ENCODE measurements at places on chromosomes 1 and 21.
A peak's percentile ranks its signal among the peaks of the same experiment; 100 is the strongest.

DNA sequence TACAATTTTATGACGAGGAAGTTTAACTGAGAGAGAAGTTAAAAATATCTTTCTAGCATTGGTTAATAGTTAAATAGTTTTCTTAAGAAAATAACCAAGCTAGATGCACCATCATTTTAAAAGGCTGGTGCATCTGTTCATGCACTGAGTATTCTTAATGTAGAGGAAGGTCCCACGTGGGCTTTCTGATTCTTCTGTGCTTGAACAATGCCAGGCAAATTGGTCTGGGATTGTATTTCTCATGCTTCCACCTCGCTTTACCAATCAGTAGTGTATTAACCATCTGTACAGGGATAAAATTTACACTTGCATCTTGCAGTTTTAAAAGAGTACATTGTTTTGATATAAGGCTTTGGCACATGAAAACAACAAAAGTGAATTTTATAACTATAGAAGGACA lies 47.4 kb upstream of the MTF2 start:
- peaks cover 10% of the 10 kb centered on the region for H3K27me3 ChIP-seq
- H3K4me3 ChIP-seq, result no peak overlapping the region
- no peak for DNase-seq
- no peak overlapping the region for H3K27ac ChIP-seq
- H3K36me3 ChIP-seq, result no peaks in the 10 kb centered on the region

DNA sequence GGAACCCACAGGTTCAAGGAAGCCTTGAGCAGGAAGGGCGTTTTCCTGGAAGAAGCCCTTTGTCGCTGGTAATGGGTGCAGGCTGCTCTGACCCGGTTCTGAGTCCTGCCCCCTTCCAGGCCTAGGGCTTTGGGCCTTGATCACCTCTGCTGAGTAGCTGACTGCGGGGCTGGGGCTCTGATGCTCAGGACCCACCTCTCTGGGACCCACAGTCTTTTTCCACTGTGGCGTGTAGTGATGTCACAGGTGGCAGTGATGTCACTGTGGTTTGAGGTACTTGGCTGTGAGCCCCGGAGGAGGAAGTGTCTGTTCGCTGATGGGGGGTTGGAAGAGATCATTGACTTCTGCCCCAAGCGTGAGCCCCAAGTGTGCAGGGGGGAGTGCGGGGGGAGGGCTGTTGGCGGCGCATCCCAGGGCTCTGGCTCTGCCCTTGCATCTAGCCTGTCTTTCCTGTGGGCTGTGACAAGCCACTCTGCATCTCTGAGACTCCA lies 6.9 kb downstream of the TNFRSF1B start:
- H3K27ac ChIP-seq, result no peak overlapping the region
- no peak overlapping the region for H3K4me3 ChIP-seq
- peaks cover 9% of the 10 kb centered on the region for H3K4me1 ChIP-seq
- DNase-seq, result no peak
- peaks cover 5% of the 10 kb centered on the region for H3K27me3 ChIP-seq
- H3K36me3 ChIP-seq, result peaks cover 2% of the 10 kb centered on the region

DNA sequence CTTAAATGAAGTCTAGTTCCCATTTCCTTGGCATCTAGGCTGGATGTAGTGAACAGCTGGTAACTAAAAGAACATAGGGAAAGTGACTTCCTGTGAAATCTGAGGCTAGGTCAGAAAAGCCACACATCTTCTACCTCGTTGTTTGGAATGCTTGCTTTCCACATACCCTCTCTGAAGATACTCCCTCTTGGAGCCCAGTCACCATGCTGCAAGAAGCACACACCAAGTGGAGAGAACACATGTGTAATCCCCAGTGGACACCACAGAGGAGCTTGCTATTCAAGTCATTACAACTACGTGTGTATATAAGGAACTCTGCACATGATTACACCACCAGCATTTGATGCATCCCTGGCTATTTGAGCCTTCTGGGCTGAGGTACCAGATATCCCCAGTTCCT lies 125.9 kb downstream of the RGS21 start:
- H3K4me3 ChIP-seq, result no peak overlapping the region
- H3K27me3 ChIP-seq, result no peaks in the 10 kb centered on the region
- H3K36me3 ChIP-seq, result no peaks in the 10 kb centered on the region
- no peak overlapping the region for H3K27ac ChIP-seq

DNA sequence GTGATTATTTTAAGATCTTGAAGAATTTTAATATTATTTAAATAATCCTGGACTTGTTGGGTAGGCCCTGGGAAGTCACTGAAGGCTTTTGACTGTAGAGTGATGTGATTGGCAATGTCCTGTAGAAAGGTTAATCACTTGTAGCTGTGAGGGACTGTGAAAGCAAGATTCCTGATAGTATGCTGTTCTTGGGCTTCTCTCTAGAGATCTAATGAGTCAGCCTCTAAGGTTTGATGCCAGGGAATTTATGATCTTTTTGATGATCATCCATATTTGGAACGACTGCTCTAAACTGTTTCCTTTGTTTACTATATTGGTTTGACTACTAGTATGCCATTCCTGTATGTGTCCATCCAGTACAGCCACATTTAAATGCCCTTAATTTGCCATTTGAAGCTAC lies 56.5 kb downstream of the CAMSAP2 start:
- peaks cover 25% of the 10 kb centered on the region for H3K4me1 ChIP-seq
- no peak for DNase-seq
- H3K4me3 ChIP-seq, result no peak overlapping the region
- H3K27me3 ChIP-seq, result no peaks in the 10 kb centered on the region
- peak overlapping the region; percentile 18 for H3K27ac ChIP-seq
- peaks cover 5% of the 10 kb centered on the region for H3K36me3 ChIP-seq

DNA sequence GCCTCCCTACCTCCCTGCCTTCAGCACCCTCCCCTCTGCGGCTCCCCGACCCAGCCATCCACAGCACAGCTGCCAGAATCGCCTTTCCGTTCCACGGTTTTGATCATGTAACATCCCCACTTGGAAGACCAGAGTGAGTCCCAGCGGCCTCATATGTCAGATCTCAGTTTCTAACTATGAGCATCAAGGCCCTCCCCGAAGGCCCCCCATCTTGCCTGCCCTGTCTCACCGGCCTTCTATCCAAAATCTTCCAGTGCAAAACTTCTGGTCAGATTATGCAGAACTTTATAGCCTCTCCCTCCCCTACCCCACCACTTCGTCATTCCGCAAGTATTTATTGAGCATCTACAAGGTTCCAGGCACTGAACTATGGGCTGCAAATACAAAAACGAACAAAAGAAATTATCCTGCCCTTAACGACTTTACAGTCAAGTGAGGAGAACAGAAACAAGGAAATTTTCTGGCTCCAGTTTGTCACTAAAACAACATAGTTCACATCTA lies 20.3 kb upstream of the LMX1A start:
- H3K4me1 ChIP-seq, result peaks cover 17% of the 10 kb centered on the region
- no peak for DNase-seq
- H3K27ac ChIP-seq, result no peak overlapping the region
- H3K27me3 ChIP-seq, result peaks cover 76% of the 10 kb centered on the region

- DNase-seq, result no peak
- H3K4me1 ChIP-seq, result no peaks in the 10 kb centered on the region
- no peak overlapping the region for H3K27ac ChIP-seq
- peaks cover 12% of the 10 kb centered on the region for H3K27me3 ChIP-seq
- H3K4me3 ChIP-seq, result no peak overlapping the region
Observed at GRCh38 chr21:18460979-18461378, 57.4 kb upstream of the TMPRSS15 start.

- H3K27me3 ChIP-seq, result no peaks in the 10 kb centered on the region
- no peak overlapping the region for H3K4me3 ChIP-seq
- peaks cover 55% of the 10 kb centered on the region for H3K4me1 ChIP-seq
- no peak for DNase-seq
Observed at GRCh38 chr1:183844806-183845205, 39.9 kb downstream of the RGL1 start.

DNA sequence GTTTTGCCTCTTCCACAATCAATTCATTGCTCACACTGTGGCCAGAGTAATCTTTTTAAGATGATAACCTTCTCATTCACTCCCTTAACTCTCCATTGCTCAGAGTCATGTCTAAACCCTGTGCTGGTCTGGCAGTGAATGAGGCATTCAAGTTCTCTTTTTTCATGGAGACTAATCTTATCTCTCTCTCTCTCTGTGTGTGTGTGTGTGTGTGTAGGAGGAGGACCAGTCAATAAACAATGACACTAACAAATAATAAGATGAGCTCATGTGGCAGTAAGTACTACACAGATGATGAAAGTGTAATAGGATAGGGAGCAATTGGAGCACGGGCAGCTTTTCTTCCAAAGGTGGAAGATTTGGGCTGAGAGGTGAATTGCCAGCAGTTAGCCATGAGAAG lies 122.0 kb upstream of the B3GALT2 start:
- DNase-seq, result no peak
- H3K4me1 ChIP-seq, result peaks cover 4% of the 10 kb centered on the region
- H3K27ac ChIP-seq, result no peak overlapping the region

DNA sequence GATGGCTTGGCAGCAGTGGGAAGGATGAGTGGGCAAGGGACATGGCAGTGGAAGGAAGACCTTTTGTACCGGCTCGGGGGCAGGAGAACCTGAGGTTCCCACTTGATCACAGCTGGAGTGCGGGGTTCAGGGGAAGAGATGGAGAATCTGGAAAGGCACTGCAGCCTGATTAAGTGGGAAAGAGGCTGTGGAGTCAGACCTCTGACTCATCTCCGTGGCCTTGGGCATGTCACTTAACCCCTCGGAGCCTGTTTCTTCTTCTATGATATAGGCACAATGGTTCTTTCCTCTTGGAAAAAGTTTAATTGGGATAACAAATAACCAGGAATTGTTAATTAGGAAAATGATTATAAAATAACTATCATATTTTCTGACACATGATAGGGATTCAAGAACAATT lies 13.1 kb upstream of the TMEM61 start:
- H3K27me3 ChIP-seq, result no peaks in the 10 kb centered on the region
- DNase-seq, result no peak
- H3K36me3 ChIP-seq, result no peaks in the 10 kb centered on the region
- no peak overlapping the region for H3K4me3 ChIP-seq

- peak; percentile 13 for DNase-seq
- H3K4me1 ChIP-seq, result no peaks in the 10 kb centered on the region
- H3K27me3 ChIP-seq, result no peaks in the 10 kb centered on the region
Observed at GRCh38 chr1:26909951-26910342, 3.8 kb downstream of the NR0B2 start.

- H3K27ac ChIP-seq, result peak overlapping the region; percentile 84
- peaks cover 40% of the 10 kb centered on the region for H3K4me1 ChIP-seq
- peaks cover 4% of the 10 kb centered on the region for H3K36me3 ChIP-seq
- no peaks in the 10 kb centered on the region for H3K27me3 ChIP-seq
- no peak for DNase-seq
- H3K4me3 ChIP-seq, result no peak overlapping the region
Observed at GRCh38 chr21:37817242-37817641, 99.0 kb downstream of the KCNJ6 start.

DNA sequence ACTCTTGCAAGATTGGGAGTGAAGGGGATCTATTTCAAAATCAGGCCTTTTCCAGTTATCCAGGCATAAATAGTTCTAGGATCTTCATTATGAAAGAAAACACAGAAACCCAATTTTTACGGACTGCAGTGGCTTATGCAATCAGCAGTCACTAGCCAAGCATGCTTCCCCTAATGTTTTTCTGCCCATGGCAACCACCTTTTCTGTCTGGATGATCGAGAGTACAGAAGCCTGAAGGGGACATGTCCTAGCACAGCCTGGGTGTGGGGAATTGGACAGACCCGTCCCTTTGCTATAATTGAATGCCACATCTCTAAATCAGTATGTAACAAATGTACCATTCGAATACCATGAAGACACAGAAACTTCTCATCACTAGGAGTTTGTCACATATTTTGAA lies 29.8 kb upstream of the NCAM2 start:
- H3K36me3 ChIP-seq, result no peaks in the 10 kb centered on the region
- peaks cover 29% of the 10 kb centered on the region for H3K4me1 ChIP-seq
- H3K4me3 ChIP-seq, result no peak overlapping the region
- no peak for DNase-seq
- no peaks in the 10 kb centered on the region for H3K27me3 ChIP-seq

DNA sequence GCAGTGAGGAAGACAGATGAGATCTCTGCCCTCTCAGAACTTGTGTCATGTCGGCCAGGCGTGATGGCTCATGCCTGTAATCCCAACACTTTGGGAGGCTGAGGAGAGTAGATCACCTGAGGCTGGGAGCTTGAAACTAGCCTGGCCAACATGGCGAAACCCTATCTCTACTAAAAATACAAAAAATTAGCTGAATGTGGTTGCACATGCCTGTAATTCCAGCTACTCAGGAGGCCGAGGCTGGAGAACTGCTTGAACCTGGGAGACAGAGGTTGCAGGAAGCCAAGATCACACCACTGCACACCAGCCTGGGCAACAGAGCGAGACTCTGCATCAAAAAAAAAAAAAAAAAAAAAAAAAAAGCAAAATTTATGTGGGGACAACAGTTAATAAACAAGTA lies 40.9 kb upstream of the RALGPS2 start:
- no peak overlapping the region for H3K4me3 ChIP-seq
- peak overlapping the region; percentile 52 for H3K27ac ChIP-seq
- no peaks in the 10 kb centered on the region for H3K27me3 ChIP-seq
- no peaks in the 10 kb centered on the region for H3K36me3 ChIP-seq

DNA sequence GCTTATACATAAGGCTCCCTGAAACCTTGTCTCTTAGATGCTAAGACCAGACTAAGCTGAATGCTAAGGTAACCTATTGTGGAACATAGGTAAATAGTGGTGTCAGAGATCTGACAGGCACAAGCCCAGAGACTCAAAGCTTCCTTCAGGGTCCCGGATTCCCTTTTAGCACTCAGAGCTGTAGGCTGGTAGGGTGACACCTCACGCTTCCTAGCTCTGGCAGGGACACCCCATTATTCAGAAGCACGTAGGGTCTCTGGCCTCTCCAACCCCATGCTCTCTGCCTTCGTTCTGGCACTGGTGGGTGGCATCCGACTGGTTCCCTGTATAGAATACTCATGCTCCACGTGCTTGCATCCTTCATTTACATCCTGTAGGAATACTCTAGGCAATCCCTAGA lies 68.4 kb downstream of the CD34 start:
- H3K36me3 ChIP-seq, result no peaks in the 10 kb centered on the region
- no peak overlapping the region for H3K27ac ChIP-seq
- H3K27me3 ChIP-seq, result no peaks in the 10 kb centered on the region
- DNase-seq, result no peak

GRCh38 chr1:45015683-45016082 lies 3.6 kb downstream of the UROD start:
- peaks cover 2% of the 10 kb centered on the region for H3K36me3 ChIP-seq
- H3K4me3 ChIP-seq, result no peak overlapping the region

- peaks cover 3% of the 10 kb centered on the region for H3K36me3 ChIP-seq
- H3K27me3 ChIP-seq, result no peaks in the 10 kb centered on the region
- no peak overlapping the region for H3K4me3 ChIP-seq
Observed at GRCh38 chr1:176068256-176068655, 138.8 kb downstream of the COP1 start.

DNA sequence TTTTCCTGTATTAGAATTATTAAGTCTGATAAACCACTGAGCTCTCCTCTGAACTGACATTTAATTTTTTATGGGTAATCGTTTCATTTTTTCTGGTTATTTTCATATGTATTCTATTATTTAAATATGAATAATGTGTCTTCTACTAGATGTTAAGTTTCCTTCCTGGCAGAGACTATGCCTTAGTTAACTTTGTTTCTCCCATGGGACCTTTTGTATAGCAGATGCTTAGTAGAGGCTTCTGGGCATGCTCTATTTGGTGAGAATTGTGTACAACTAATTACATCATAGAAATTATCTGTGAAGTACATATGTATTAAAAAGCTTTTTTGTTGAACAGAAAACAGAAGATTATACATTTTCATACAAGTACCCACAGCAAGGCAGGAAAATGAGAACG lies 23.4 kb downstream of the CTBS start:
- no peak overlapping the region for H3K4me3 ChIP-seq
- H3K27ac ChIP-seq, result no peak overlapping the region
- peaks cover 5% of the 10 kb centered on the region for H3K36me3 ChIP-seq
- DNase-seq, result no peak
- H3K4me1 ChIP-seq, result no peaks in the 10 kb centered on the region

Measured in chondrocyte (in vitro differentiated cells).